NCI-H526 treated with DMSO at 0.1 percent for 48 hours (cell line): ENCODE measurements at places on chromosomes 12 and 14.

DNA sequence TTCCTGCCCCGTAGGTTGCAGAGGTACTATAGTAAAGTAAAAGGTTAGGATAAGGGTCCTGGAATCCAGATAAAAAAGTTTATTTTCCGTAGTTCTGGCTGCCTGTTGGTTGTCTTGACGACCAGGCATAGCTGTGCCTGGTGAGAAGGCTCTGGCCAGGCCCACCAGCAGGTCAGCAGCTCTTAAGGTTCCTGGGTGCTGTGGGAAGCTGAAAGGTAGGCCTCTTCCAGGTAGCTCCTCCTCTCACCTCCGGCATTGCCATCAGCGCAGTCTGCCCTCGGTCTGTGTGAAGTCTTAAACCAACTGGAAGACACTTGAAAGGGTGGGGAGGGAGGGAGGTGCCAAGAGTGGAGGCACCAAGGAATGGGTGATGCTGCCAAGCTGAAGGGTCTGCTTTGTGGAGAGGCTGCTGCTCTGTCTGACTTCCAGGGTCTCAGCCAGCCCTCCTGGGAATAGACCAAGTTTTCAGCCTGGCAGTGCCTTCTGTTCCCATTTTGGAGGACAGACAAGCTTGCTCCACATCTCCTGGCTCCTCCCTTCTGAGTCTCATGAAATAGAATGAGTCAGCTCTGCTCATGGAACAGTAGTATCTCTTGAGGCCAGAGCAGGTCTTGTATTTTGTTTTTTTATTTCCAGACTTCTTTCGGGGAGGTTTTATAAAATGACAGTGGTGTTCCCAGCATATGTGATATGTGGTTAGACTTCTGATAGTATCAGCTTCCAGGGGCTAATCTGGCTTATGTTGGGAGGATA is 5.2 kb upstream of the ACADS start:
- no peak for DNase-seq

DNA sequence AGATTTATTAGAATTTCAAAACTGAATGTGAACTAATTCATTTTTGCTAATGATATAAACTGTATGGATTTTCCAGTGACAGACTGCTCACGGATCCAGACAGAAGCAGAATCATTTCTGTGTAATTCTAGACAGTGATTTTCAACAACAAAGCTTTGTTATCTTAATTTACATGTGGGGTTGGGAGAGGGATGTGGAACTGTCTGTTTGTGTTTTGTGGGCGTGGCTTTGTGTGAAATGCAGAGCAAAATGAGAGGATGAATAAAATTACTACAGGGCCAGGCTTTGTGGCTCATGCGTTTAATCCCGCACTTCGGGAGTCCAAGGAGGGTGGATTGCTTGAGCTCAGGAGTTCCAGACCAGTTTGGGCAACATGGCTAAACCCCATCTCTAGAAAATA is 834.7 kb downstream of the GALC start:
- DNase-seq, result peak; percentile 85

GRCh38 chr14:33490555-33490954 is 460.3 kb downstream of the EGLN3 start:
- DNase-seq, result no peak

DNA sequence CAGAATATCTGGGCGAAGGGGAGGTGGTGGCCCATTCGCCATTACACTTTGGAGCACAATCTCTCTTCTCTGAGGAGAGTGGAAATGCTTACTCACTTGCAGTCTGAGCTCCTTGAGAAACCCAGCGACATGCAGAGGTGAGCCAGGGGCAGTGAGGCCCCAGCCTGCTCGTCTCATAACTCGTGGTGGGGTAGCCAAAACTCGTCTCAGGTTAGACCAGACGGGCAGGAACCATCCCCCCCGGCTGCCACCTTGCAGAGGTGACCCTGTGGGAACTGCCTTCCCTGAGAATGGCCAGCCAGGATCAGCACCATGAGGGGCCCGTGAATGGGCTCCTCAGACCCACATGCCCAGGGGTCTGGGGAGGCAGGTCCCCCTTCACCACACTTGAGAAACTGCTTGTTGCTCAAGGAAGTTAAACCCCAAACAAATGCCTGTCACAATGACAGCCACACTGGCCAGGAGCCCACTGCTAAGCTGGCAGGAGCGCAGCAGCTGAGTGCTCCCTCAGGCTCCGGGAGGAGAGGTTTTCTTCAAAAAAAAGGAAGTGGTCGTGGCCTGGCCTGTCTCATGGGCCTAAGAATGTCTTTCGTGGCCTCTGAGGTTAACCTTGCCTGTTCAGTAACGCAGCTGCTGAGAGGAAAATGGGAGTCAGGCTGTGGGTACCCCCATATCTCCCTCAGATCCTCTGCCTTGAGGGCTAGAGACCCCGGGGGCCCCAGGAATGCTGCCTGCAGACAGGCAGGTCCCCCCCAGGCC is 9.2 kb upstream of the ALDH2 start:
- no peak for DNase-seq

DNA sequence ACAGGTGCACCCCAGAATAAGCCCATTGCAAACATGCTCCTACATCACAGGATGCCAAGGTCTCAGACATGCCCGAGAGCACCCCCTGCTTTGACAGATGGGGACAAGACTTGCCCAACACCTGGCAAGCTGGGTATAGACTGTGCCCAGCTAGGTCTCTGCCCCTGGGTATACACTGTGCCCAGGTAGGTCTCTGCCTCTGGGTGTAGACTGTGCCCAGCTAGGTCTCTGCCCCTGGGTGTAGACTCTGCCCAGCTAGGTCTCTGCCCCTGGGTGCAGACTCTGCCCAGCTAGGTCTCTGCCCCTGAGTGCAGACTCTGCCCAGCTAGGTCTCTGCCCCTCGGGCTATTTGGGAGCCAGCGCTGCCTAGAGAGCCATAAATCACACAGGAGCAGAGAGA is 85.9 kb downstream of the CCDC88C start:
- no peak for DNase-seq

DNA sequence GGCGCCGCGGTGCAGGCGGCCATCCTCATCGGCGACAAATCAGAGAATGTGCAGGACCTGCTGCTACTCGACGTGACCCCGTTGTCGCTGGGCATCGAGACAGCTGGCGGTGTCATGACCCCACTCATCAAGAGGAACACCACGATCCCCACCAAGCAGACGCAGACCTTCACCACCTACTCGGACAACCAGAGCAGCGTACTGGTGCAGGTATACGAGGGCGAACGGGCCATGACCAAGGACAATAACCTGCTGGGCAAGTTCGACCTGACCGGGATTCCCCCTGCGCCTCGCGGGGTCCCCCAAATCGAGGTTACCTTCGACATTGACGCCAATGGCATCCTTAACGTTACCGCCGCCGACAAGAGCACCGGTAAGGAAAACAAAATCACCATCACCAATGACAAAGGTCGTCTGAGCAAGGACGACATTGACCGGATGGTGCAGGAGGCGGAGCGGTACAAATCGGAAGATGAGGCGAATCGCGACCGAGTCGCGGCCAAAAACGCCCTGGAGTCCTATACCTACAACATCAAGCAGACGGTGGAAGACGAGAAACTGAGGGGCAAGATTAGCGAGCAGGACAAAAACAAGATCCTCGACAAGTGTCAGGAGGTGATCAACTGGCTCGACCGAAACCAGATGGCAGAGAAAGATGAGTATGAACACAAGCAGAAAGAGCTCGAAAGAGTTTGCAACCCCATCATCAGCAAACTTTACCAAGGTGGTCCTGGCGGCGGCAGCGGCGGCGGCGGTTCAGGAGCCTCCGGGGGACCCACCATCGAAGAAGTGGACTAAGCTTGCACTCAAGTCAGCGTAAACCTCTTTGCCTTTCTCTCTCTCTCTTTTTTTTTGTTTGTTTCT is 1.7 kb downstream of the HSPA2 start:
- DNase-seq, result no peak
